Karpas-422 (cell line): ENCODE measurements at places on chromosomes 4 and X.

DNA sequence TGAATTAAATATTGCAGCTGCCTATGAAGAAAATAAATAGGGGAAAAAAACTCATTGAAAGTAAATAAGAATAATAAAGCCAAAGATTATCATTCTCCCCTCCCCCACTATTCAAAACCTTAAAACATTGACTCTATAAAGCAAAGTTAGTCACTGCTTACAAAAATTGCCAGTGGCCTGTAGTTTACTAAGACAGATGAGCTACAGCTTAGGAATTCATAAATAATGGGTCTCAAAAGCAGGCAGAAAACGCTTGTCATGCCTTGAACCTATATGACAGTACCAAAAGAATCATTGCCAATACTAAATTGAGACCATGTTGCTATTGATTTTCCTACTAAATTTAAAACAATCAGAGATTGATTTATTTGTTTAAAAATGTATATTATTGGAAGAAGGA is 78.9 kb downstream of the SLC10A7 start:
- no peaks in the 10 kb centered on the region for H3K4me1 ChIP-seq
- H3K27me3 ChIP-seq = no peaks in the 10 kb centered on the region
- H3K4me3 ChIP-seq = no peak overlapping the region
- no peak for DNase-seq
- H3K27ac ChIP-seq = no peak overlapping the region

- no peak overlapping the region for H3K27ac ChIP-seq
- no peak for DNase-seq
- no peak overlapping the region for H3K4me3 ChIP-seq
- H3K36me3 ChIP-seq = no peaks in the 10 kb centered on the region
- no peaks in the 10 kb centered on the region for H3K27me3 ChIP-seq
These were observed 242.9 kb downstream of the IQCM start for GRCh38 chr4:149572716-149573115.

GRCh38 chrX:134933248-134933647 is 57.5 kb upstream of the SMIM10 start:
- DNase-seq = no peak
- peaks cover 5% of the 10 kb centered on the region for H3K4me1 ChIP-seq
- no peak overlapping the region for H3K4me3 ChIP-seq
- no peaks in the 10 kb centered on the region for H3K36me3 ChIP-seq
- no peaks in the 10 kb centered on the region for H3K27me3 ChIP-seq
- H3K27ac ChIP-seq = no peak overlapping the region

GRCh38 chr4:138405466-138405891 is 163.3 kb upstream of the SLC7A11 start:
- H3K36me3 ChIP-seq = no peaks in the 10 kb centered on the region

GRCh38 chr4:98745366-98745765 is 87.0 kb upstream of the TSPAN5 start:
- H3K27ac ChIP-seq = no peak overlapping the region
- H3K27me3 ChIP-seq = no peaks in the 10 kb centered on the region
